ENCODE measurements at places on chromosomes 11 and 22.

DNA sequence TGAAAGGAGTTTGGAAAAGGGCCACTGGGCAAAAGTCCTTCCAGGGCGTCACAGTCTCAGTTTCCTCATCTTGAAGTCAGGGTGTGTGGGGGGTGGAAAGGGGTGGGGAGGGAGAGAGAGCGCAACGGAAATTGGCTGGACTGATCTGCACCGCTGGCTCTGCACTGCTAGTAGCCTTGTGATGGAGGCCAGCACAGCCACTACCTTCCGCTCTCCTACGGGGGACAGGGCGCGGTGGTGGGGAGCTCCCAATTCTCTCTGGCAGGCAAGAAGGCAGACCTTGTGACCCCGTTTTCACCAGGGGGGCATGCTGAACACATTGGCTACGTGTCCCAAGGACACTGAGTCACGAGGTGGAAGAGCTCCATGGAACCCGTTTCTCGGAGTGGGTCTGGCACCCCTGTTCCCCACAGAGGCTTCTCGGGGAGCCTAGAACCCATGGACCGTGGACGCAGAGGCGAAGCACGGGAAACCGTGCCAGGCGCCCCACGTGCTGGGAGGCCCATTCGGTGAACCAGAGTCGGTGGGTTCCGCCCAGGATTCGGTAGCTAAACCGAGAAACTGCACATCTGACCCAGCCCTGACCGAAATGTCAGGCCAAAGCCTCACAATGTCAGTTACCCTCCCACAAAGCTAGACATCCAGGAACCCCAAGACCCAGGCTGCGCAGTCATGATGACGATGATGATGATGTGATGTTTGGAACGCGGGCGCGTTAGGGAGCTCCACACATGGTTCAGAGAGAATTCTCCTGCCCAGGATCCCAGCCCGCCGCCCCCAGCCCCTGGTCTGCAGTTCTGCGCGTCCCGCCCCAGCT lies 28.3 kb upstream of the WNT11 start:
- DNase-seq, result peak; percentile 66

DNA sequence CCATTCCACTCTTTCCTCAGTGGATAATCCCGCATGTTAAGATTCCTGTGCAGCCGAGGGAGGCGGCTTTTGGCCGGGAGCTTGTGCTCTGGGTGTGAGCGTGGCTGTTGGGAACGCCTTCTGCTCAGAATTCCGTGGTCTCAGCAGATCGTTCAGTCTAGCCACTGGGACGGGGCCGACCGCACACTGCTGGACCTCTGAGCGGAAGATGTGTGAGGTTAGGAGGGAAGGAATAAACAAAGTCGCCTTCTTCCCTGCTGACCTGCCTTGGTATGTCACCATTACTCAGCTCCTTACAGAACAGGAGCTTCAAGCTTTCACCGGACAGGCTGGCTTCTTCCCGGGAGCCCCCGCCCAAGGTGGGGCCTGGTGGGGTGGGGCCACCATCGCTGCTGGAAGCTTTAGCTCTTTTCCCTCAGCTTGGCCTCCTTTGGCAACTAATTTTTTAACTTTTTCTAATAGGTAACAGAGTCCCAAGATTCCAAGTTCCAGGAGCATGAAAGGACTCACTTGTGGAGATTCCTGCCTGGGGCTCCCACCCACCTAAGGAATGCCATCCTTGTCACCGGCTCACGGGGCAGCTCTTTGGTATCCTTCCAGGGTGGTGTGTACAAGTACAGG lies 22.5 kb upstream of the SEPTIN5 start:
- DNase-seq, result no peak

DNA sequence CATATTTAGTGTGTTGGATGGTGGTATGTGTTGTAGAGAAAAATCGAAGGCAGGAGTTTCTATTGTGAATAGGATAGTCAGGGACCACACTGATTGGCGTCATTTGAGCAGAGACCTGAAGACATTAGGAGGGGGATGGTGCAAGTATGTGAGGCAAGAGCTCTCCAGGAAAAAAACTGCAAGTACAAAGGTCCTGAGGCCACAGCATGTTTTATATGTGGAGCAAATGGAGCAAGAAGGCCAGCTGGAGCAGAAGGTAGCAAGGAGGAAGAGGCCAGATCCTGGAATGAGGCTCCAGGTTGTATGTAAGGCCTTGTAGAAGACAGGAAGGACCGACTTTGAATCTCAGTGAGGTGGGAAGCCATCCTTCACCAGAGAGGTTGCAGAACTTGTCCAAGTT lies 14.2 kb upstream of the MICALL1 start:
- no peak for DNase-seq

- no peak for DNase-seq
Measured at GRCh38 chr11:123129920-123130319, 65.1 kb downstream of the CLMP start.

- no peak for DNase-seq
Measured at GRCh38 chr11:117375960-117376359, 48.3 kb downstream of the CEP164 start.

- DNase-seq, result no peak
Measured at GRCh38 chr11:10205928-10206327, 88.1 kb downstream of the SBF2 start.

GRCh38 chr11:118435290-118435892 lies 901 bp upstream of the KMT2A start:
- DNase-seq, result peak; percentile 77

DNA sequence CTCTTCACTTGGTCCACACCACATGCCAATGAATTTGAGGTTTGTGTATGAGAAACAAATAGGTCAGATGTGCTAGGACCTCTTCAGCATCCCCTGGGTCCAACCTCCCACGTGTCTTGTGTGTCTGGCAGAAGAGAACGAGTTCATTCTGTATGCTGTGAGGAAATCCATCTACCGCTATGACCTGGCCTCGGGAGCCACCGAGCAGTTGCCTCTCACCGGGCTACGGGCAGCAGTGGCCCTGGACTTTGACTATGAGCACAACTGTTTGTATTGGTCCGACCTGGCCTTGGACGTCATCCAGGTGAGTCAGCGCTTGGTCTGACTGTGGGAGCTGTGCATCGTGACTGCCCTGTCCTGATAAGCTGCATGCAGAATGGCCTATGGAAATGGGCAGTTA lies 101.0 kb upstream of the SORL1-AS1 start:
- DNase-seq, result no peak

All from GM20000 (cell line).